ENCODE measurements at places on chromosomes 16 and 17. TPM values are rescaled to one million over a fixed set of nuclear protein-coding genes. Genes with fewer than 3 reads are reported as not detected.

TP53TG3D gene
- total RNA-seq, result not detected

NPIPB9 gene
- total RNA-seq, result 3.0 TPM

PIRT gene
- not detected for total RNA-seq

TNS4 gene
- total RNA-seq, result 0.25 TPM

DNA sequence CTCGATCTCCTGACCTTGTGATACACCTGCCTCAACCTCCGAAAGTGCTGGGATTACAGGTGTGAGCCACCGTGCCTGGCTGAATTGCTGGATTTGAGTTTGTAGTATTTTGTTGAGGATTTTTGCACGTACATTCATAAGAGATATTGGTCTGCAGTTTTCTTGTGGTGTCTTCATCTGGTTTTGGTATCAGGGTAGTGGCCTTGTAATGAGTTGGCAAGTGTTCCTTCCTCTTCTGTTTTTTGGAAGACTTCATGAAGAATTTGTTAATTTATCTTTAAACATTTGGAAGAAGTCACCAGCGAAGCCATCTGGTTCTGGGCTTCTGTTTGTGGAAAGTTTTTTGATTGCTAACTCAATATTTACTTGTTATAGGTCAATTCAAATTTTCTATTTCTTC, 26.9 kb downstream of the SPNS3 start:
- H3K27me3 ChIP-seq, result no peaks in the 10 kb centered on the region
- H3K36me3 ChIP-seq, result no peaks in the 10 kb centered on the region
- no peak overlapping the region for H3K27ac ChIP-seq
- DNase-seq, result no peak

- H3K4me3 ChIP-seq, result no peak overlapping the region
- no peak overlapping the region for H3K27ac ChIP-seq
- H3K27me3 ChIP-seq, result no peaks in the 10 kb centered on the region
- H3K4me1 ChIP-seq, result no peaks in the 10 kb centered on the region
- DNase-seq, result no peak
These were observed 10.0 kb downstream of the C16orf96 start for GRCh38 chr16:4566144-4566543.

- no peaks in the 10 kb centered on the region for H3K27me3 ChIP-seq
- H3K4me3 ChIP-seq, result no peak overlapping the region
- no peaks in the 10 kb centered on the region for H3K36me3 ChIP-seq
- DNase-seq, result no peak
- H3K4me1 ChIP-seq, result no peaks in the 10 kb centered on the region
These were observed 307.3 kb upstream of the CCL2 start for GRCh38 chr17:33947762-33948161.

DNA sequence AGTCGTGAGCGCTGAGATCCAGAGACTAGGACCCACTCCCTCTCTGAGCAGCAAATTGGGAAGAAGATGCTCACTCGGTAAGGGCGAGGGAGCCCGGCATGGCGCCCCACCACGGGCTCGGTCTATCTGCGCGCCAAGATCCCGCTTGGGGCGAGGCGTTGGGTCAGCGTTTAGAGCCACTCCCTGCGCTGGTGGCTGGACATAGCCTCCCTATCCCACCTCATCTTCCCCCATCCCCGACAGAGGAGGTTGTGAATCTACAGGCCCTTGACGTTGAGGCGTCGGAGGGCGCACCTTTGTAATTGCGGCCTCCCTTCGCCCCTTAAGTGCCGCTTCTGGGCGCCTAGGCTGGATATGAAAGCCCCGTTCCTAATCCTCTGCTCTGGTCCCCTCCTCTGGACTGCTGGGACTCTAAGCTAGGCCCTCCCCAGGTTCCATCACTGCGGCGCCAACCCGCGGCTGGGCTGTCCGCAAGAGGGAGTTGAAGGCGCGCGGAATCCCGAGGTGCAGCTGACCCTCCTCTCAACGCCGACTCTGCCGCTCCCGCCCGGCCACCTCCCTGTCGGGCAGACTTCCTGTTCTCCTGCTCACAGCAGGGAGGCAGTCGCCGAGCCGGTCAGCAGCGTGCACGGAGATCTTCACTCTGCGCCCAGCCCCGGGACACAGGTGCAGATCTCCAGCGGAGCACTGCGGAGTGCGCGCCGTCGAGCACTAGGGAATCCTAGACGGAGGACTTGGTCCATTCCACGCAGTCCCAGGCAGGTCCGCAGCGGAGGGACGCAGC, 16.1 kb upstream of the HOXB9 start:
- no peak overlapping the region for H3K27ac ChIP-seq
- peaks cover 54% of the 10 kb centered on the region for H3K27me3 ChIP-seq
- peaks cover 8% of the 10 kb centered on the region for H3K4me1 ChIP-seq
- no peak overlapping the region for H3K4me3 ChIP-seq
- no peaks in the 10 kb centered on the region for H3K36me3 ChIP-seq
- no peak for DNase-seq

DNA sequence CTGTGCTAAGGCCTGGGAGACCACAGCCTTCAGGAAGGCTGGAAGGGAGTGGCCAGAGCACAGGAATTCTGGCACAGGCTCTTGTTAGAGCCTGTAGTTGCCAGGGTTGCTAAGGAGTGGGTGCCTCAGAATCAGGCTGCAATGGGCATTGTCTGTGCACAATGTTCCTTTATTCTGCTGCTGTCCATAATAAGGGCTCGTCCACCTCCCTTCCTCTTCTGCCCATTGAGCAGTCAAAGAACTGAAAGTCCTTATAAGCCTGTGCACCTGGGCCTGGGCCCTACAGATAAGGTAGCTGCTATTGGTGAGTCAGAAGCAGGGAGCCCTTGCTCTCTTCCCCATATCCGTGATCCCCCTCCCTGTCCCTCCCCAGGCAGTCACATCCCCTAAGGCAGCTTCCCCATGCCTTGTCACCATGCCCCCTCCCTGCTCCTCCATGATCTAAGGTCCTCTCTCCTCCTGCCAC, 5.4 kb upstream of the CNGB1 start:
- no peak overlapping the region for H3K27ac ChIP-seq
- no peaks in the 10 kb centered on the region for H3K27me3 ChIP-seq
- H3K4me1 ChIP-seq, result no peaks in the 10 kb centered on the region

DNA sequence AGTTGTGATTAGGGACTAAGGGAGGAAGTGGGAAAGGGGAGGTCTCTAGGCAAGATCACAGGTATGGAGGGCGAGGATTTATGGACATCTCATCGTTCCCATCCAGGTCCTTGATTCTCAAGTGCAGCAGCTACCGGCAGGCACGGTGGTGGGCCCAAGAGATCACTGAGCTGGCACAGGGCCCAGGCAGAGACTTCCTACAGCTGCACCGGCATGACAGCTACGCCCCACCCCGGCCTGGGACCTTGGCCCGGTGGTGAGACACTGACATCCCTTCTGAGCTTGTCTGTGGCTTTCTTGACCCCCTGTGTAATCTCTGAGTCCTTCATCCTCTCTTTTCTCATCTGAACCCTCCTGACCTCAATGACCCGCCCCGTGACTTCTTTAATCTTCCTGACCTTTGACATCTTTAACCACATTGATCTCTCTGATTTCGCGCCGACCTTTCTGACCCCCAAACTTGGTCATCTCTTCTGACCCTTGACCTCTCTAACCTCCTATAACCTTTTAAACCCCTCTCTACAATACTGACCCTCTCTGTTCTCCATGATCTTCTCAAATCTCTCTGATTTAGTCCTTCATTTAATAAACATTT, 3.8 kb downstream of the PLD2 start:
- DNase-seq, result no peak
- no peaks in the 10 kb centered on the region for H3K27me3 ChIP-seq
- peaks cover 15% of the 10 kb centered on the region for H3K4me1 ChIP-seq
- H3K4me3 ChIP-seq, result no peak overlapping the region
- H3K27ac ChIP-seq, result no peak overlapping the region
- no peaks in the 10 kb centered on the region for H3K36me3 ChIP-seq

DNA sequence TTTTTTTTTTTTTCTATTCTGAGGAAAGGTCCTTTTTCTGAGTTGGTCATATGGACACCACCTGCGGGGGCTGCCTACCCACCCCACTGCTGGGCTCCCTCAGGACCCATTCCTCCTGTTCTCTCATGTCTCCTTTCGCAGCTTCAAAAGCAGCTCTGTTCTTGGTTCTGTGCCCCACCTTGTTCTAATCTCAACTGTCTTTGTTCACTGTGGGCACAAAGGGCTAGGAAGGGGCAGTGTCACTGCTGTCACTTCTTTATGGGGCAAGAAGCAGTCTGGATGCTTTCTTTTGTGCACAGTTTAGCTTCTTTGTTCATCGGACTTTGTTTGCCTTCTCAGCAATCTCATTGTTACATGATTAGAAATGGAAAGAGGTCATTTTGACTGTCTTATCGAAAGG, 7.1 kb downstream of the GOSR2 start:
- no peak overlapping the region for H3K27ac ChIP-seq
- DNase-seq, result no peak
- peaks cover 28% of the 10 kb centered on the region for H3K4me1 ChIP-seq
- H3K27me3 ChIP-seq, result no peaks in the 10 kb centered on the region

GRCh38 chr17:72715906-72716572, 376.4 kb downstream of the SLC39A11 start:
- no peaks in the 10 kb centered on the region for H3K27me3 ChIP-seq
- peaks cover 19% of the 10 kb centered on the region for H3K4me1 ChIP-seq
- no peak for DNase-seq
- H3K27ac ChIP-seq, result no peak overlapping the region

DNA sequence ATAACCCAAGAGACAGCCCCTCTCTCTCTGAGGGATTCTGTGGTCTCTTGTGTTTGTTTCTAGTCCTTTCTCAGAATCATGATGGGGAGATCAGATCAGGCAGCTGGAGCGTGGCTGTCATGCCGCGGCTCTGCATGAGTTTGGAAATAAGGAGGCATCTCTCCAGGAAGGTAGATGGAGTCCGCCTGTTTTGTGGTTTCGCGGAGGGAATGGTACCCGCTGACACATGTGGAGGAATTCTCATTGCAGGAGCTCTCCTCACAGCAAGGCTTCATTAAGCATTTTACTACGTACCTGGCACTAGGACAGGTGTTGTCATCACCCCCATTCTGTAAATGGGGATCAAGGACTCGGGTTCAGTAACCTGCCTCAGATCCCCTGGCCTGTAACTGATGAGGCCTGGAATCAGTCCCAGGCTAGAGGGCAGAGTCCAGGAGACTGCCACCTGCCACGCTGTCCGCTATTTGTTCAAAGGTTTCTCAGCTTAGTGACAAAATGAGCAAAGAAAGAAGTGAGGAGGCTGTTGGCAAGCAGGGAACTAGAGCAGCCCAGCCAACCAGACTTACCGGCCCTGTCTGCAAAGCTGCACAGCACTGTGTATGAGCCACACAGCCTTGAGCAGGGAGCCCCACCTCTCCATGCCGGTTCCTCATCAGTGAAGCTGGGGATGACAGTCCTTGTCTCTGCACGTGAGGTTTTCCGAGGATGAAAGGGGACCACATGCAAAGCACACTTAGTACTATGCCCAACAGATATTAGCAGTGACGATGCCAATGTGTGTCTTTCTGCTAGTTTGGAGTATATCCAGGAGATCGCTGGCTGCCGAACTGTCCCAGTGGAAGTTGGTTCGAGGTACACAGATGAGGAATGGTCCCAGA, 11.0 kb downstream of the KDM8 start:
- H3K4me3 ChIP-seq, result no peak overlapping the region
- H3K36me3 ChIP-seq, result peaks cover 26% of the 10 kb centered on the region
- no peak for DNase-seq
- no peaks in the 10 kb centered on the region for H3K27me3 ChIP-seq

DNA sequence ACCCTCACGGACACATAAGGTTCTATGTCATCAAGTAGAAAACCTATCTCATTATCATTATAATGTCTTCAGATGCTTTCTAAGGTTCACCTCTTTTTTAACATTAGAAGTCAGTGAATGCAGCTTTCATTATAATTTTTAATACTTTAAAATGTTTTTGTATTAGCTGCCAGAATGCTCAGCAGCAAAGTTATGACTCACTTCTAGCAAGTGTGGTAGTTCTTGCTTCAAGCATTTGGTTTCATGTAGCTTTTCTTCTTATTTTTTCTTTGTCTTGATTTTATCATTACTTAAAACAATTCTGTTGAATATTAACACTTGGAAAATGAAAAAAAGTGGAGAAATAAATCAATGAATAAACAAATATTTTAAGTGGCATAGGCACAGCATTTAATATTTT, 23.4 kb downstream of the LPCAT2 start:
- H3K27ac ChIP-seq, result no peak overlapping the region
- H3K4me1 ChIP-seq, result no peaks in the 10 kb centered on the region
- no peak for DNase-seq
- no peak overlapping the region for H3K4me3 ChIP-seq
- no peaks in the 10 kb centered on the region for H3K27me3 ChIP-seq

GRCh38 chr17:48489781-48490180, 41.0 kb downstream of the HOXB1 start:
- H3K27me3 ChIP-seq, result no peaks in the 10 kb centered on the region
- H3K4me3 ChIP-seq, result no peak overlapping the region
- DNase-seq, result no peak
- H3K27ac ChIP-seq, result no peak overlapping the region
- H3K4me1 ChIP-seq, result peaks cover 22% of the 10 kb centered on the region

DNA sequence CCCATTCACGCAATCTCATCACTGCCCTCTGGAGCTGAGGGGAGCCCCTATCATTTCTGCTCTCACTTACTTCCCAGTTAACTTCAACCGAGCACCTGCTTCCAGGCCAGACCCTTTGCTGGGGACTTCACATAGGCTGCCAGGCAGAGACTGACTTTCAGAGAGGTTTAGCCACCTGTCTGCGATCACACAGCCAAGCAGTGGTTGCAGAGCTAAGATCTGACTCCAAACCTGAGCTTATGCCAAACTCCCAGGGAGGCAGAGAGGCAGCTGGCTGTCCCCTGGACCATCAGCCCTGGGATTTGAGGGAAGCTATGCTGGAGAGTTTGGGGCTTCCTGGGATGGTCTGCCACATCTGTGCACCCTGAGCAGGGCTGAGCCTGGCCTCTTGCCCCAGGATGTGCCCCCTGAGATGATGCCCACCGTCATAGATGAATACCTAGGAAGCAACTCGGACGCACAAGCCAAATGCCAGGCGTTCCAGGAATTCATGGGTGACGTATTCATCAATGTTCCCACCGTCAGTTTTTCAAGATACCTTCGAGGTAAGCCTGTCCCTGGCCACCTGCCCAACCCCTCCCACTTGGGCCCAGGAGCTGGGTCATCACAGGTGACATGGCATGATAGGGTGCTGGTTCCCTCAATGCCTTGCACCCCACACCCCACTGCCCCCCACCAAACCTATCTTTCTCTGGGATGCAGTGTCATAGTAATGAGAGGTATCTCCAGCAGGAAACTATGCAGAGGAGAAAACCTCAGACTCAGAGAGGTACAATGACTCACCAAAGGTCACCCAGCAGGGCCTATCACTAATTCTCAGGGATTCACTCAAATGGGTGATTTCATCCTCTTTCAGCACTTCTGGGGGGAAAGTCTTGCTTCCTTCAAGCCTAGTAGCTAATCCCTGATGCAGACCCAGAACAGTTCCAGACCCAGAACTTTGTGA, 10.0 kb downstream of the CES3 start:
- no peaks in the 10 kb centered on the region for H3K36me3 ChIP-seq
- H3K27ac ChIP-seq, result no peak overlapping the region
- no peak overlapping the region for H3K4me3 ChIP-seq
- H3K4me1 ChIP-seq, result peaks cover 6% of the 10 kb centered on the region

Measured in CD4-positive, alpha-beta memory T cell (primary cell).